ENCODE measurements at places on chromosomes 5 and 9. TPM values are rescaled to one million over a fixed set of nuclear protein-coding genes. Genes with fewer than 3 reads are reported as not detected.

DNA sequence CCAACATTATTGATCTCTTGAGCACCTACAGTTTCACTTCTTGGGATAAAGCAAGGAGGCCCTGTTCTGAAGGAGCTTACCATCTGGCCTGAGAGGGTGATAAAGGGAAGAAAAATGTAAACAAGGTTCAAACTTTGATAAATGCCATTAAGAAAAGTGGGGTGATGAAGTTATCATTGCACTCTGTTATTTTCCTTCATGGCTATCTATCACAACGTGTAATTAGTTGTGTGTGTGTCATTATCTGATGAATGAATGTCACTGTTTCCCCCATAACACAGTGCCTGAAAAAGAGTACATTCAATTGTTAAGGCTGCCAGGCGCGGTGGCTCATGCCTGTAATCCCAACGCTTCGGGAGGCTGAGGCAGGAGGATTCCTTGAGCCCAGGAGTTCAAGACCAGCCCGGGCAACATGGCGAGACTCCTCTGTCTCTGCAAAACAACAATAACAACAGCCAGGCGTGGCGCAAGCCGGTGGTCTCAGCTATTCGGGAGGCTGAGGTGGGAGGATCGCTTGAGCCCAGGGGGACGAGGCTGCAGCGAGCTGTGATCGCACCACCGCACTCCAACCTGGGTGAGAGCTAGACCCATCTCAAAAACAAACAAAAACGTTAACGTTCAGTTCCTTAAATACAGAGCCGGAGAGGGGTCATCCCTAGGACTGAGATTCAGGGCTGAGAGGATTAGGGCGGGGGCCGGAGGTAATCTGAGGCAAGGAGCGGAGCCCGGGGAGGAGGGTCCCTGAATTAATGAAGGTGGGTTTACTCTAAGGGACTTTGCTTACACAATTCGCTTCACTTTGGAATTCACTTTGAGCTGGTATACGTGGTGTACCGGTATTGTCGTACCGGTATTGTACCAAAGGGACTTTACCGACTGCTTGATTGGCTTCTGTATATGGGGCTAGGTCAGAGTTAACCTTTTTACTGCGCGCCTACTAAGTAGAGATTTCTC, 917 bp downstream of the NHP2 start:
- DNase-seq: no peak

GRCh38 chr5:115317320-115317719, 20.9 kb upstream of the CCDC112 start:
- DNase-seq: no peak

DNA sequence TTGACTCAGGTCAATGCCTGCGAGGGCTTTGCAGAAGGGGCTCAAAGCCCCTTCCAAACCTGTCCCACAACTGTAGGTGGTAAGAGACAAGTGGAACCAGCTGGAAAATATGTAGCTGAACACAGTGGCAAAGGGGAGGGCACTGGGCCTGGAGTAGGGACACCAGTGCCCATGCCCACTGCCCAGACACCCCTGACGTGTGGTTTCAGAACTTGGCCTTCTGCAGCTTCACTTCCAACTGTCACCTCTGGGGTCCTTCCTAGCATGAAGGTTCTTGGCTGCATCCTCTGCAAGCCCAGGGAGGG, 233.1 kb upstream of the IRX1 start:
- DNase-seq: no peak

DNA sequence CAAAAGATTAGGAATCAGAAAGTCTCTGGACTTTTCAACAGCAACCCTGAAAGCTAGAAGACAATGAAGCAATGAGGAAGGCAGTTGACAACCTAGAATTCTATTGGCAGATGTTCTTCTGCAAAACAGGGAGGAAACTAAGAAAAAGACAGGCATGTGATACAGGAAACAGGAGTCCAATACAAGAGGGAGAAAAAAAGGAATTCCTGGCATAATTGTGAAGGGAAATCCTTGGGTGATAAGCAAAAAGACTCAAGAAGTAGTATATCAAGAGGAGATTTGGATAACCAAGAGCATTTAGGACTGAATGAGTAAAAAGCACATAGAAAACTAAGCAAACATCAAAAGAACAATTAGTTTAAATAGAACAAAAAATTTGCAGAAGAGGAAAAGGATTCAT, 58.6 kb downstream of the LPAR1 start:
- no peak for DNase-seq

DNA sequence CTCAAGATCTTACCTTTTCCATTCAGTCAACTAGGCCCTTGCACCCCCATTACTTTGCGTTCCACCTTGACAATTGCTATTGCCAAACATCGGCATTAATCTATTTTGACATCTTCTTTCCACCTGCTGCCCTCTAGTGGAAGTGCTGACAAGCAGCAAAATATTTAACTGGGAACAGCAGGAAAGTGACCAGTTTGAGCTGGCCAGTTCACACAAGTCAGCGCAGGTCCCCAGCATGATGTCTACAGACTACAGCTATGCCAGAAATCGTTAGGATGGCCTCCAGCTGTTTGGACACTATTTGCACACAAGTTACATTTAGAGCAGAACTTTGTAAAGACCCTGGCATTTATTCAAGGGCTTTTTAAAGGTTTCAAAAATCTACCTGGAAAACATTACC, 160.1 kb downstream of the GHR start:
- peak; percentile 76 for DNase-seq

GRCh38 chr9:89667726-89668125, 62.9 kb downstream of the GADD45G start:
- DNase-seq: peak; percentile 62

DNA sequence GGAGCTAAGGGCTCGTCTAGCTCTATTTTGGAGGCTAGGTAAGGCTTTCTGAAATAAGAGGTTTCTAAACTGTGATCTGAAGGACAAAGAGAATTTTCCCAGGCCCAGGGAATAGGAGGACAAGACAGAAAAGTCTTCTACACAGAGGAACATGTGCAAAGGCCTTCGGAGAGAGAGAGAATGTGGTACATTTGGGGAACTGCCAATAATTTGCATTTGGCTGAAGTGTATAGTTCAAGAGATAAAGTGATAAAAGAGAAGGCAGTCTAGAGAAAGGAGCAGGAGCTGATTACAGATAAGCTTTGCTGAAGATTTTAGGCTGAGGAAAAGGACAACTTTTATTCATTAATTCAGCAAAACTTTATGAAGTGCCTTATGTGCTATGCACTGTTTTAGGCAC, 214.4 kb upstream of the ELL2 start:
- DNase-seq: no peak

DNA sequence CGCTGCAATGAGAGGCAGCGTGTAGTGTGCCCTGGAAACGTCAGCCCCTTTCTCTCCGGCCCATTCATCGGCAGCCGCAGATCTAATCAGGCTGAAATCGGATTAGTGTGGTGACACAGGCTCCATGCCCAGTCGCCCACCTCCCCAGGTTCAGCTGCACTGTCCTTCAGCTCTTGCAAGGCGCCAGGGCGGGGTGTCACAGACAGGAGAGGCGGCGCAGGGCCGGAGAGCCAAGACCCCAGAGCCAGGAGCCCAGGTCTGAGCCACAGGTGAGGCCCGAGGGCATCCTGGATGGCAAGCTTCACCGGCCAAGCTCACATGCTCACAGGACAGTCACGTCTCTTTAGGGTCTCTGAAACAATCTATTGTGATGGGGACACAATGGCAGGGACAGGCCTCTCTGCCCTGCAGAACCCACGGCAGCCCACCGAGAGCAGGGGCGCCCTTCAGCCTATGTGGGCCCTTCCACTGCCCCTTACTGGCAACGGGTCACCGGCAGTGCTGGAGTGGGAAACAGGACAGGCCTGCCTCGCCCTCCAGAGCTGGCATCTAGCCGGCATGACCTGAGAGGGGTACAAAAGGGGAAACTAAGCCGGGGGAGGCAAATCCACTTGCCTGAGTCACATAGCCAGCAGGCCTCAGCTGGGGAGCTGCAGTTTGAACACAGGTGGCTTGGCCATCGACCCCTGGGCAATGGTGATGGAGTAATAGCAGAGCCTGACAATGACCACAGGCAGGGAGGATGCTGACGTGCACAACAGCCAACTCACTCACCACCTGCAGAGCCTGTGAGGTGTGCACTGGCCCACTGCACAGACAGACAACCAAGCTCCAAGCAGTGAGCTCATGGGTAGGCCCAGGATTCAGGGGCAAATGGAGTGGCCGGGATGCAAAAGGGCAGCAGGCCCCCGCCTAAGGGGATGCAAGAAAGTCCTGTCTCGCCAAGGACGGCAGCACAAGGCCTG, 48.1 kb downstream of the VAV2 start:
- no peak for DNase-seq

GRCh38 chr9:130714586-130715110, 21.1 kb downstream of the EXOSC2 start:
- DNase-seq: peak; percentile 12

GRCh38 chr5:122439645-122440044, 127.6 kb downstream of the SNCAIP start:
- no peak for DNase-seq

DNA sequence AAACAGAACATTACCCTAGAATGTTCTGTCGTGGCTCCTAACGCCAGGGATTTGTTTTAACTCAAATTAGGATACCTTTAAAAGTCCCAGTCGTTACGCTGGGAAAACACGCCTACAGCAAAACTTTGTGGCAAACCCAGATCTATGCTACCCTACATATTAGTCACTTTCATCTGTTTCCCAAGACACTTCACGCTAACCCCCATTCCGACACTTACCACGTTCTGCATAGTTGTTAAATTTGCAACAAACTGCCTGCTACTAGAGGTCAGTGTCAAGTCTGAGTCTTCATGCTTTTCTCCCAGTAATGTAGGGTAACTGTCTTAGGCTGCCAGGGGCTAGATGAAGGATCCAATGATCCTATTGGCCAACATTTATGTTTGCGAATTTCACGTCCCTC, 140.3 kb downstream of the RASEF start:
- DNase-seq: no peak

DNA sequence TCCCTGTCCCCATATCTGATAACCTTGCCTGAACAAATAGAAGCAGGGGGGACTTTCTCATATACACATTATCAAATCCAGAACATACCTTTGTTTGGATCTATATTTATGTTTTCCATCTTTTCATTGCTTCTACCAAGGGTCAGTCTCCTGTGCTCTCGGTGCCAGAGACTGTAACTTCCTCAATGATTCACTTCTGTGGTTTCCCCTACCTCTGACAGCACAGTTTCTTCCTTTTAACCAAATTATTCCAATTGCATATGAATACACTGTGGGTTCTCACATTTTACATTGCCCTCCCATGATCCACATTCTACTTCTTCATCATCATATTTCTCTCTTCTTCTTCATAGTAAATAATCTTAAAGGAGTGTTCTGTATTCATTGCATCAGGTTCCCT, 32.2 kb downstream of the NMUR2 start:
- DNase-seq: no peak

- no peak for DNase-seq
Observed at GRCh38 chr5:1762883-1763547, 36.6 kb downstream of the MRPL36 start.

DNA sequence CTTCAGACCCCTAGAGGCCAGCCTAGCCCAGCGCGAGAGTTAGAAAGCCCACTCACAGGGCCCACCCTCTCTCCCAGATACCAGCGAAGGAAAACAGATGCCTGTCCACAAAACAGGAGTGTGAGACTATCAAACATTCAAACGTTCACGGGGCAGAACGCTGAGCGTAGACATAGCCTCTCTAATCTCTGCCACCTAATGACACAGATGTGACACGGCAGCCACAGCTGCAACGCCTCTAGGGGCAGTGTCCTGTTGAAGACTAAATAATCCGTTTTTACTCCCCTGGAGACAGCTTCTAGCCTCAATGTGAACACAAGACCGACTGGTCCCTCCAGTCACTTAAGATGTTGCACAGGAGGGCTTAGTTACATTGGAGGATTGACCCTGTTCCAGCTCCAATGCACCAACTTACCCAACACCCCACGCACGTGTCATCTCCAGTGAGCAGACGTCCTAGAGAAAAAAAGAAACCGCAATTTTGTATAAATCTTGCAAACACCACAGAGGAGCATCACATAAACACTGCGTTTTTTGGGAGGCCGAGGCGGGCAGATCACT, 14.3 kb downstream of the DIPK1B start:
- peak; percentile 72 for DNase-seq

- no peak for DNase-seq
Observed at GRCh38 chr5:41863871-41864486, 6.2 kb downstream of the OXCT1 start.

- DNase-seq: no peak
Observed at GRCh38 chr5:1026700-1027621, 18.4 kb downstream of the NKD2 start.

DNA sequence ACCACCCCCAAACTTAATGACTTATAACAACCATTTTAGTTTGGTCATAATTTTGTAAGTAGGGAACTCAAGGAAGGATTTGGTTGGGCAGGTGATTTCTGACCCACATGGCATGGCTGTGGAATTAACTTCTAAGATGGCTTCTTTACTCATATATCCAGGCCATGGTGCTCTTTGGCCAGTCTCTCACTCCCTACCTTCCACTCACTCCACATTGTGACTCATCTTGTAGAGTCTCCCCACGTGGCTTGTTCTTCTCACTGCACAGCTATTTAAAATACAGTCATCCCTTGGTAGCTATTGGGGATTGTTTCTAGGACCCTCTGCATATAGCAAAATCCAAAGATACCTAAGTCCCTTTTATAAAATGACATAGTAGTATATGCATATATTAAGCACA, 76.6 kb upstream of the MAST4 start:
- DNase-seq: no peak

- DNase-seq: peak; percentile 35
Observed at GRCh38 chr9:125538092-125538473, 168.9 kb downstream of the MAPKAP1 start.

GRCh38 chr9:96491880-96492525, 42.0 kb downstream of the HABP4 start:
- DNase-seq: no peak

GRCh38 chr5:144205141-144205551, 34.5 kb downstream of the KCTD16 start:
- peak; percentile 8 for DNase-seq

- DNase-seq: no peak
Observed at GRCh38 chr9:1298046-1298445, 247.9 kb downstream of the DMRT2 start.

Gene NPR2
- polyA plus RNA-seq: 0.89 TPM

Gene FBP1
- 497 TPM for polyA plus RNA-seq

Gene IRX4
- polyA plus RNA-seq: 0.03 TPM

Gene LCNL1
- polyA plus RNA-seq: not detected

Gene PCDHB11
- 0.27 TPM for polyA plus RNA-seq

Gene SLC35D2
- 57.2 TPM for polyA plus RNA-seq

Gene GOLM1
- polyA plus RNA-seq: 318 TPM

Gene PDLIM4
- 2.5 TPM for polyA plus RNA-seq

Gene CARTPT
- polyA plus RNA-seq: 1.4 TPM

Gene FBP2
- not detected for polyA plus RNA-seq

Measured in small intestine (tissue), 16 donors.